ENCODE measurements at places on chromosomes 7 and 10.

DNA sequence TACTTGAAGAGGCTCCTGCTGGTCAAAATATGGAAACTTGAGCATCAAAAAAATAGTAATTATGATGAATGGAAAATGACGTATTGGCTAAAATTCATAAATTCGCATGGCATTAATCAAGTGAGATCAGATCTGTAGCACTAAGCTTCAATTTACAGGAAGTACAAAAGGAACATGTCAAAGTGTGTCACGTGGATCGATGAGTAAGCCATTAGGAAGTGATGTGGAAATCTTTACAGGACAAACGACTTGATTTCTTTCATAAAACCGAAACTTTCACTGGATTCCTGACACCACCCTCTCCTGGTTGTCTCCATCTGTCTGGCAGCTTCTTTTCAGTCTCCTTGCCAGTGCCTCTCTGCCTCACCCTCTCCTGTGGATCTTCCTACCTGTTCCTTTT is 25.8 kb downstream of the AKR1C8 start:
- no peak for DNase-seq

- DNase-seq, result no peak
These were observed 25.9 kb downstream of the TAX1BP1 start for GRCh38 chr7:27765841-27766240.

GRCh38 chr7:110399421-110399820 is 691.5 kb upstream of the LRRN3 start:
- DNase-seq, result no peak

GRCh38 chr10:78964952-78965633 is 103.7 kb upstream of the ZMIZ1 start:
- no peak for DNase-seq

DNA sequence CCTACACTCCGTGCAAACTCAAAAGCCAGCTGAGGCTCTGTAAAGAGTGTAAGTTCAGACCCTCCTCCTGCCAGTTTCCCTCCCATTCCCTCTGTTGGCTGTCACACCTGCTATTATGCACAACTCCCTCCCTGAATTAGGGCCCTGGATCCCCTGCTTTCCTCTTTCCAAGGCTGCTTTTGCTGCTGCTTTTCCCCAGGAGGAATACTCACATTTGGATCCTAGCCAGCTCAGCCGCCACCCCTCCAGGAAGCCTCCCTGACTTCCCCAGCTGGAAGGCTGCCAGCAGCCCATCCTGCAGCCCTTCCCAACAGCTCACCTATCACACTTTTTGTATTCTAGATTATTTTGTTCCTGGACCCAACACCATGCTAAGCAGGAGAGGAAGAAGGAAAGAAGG is 40.9 kb upstream of the WDR11 start:
- no peak for DNase-seq

GRCh38 chr10:28365840-28366239 is 63.0 kb upstream of the MPP7 start:
- DNase-seq, result no peak

Data from stimulated activated CD4-positive, alpha-beta T cell treated with anti-CD3 and anti-CD28 coated beads, Interleukin-1b, Interleukin-23, amount 100 ng/mL, for 4 hours (primary cell).